BJ (cell line): ENCODE measurements at places on chromosomes 2 and 18. TPM values are rescaled to one million over a fixed set of nuclear protein-coding genes. Genes with fewer than 3 reads are reported as not detected.
A peak's percentile ranks its signal among the peaks of the same experiment; 100 is the strongest.

DNA sequence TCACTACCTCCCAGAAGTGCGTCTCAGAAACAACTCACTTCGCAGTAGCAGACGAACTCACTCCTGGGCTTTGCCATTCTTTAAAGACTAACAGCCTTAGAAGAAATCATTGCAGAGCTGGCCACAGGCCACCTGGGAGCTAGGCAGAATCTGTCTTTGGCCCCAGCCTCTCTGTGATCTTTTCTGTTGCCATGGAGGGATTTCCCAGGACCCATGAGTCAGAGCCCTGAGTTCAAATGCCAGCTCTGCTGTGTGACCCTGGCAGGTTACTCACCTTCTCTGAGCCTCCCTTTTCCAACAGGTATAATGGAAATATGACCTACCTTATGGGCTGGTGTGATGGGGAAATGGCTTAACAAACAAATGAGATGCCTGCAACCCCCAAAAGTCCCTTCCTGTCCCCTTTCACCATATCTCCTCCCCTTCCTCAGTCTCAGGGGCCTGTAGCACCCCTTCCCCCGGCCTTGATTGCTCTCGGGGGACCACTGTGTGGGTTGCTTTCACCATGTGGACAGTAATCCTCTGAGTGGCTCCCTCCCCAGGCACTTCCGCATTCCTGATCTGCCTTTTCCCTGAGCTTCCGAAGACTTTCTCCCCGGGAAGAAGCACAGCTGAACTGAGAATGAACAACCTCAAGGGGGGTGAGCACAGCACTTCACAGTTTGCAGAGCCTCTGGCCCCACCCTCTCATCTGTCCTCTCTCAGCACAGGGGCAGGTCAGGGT, 34.0 kb upstream of the SLC66A3 start:
- no peak for DNase-seq

DNA sequence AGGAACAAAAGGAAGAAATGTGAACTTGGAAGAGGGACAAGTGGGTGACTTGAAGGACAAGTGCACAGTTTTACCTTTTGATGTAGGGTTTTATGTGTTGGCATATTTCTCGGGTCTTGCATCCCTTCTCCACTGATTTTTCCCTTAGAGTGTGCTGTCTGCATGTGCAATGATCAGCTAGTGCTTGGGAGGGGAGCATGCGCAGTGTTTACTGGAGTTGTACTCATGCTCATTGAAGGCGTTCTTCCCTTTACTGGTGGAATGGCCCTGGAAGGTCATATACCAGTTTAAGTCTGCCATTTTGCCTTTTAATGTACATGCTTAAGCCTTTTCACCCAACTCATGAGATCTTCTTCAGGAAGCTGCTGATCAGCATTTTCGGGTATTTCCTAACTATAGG, 1168.0 kb downstream of the SUCLG1 start:
- DNase-seq = no peak

DNA sequence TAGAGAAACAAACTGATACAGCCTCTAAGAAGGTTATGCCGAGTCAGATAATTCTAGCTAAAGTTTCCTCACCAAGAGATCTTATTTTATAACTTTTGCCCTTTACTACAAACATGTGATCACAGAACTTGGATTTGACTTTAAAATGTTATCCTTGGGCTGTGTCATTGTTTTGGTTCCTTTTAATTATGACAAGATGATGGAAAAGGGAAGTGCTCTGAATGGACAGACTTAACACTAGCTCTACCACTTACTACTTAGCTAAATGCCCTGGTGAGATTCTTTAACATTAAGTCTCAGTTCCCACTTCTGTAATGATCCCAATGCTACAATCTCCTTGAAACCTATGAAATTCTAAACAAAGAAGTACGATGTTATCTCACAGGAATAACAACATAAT, 69.9 kb downstream of the RTTN start:
- no peak for DNase-seq

DNA sequence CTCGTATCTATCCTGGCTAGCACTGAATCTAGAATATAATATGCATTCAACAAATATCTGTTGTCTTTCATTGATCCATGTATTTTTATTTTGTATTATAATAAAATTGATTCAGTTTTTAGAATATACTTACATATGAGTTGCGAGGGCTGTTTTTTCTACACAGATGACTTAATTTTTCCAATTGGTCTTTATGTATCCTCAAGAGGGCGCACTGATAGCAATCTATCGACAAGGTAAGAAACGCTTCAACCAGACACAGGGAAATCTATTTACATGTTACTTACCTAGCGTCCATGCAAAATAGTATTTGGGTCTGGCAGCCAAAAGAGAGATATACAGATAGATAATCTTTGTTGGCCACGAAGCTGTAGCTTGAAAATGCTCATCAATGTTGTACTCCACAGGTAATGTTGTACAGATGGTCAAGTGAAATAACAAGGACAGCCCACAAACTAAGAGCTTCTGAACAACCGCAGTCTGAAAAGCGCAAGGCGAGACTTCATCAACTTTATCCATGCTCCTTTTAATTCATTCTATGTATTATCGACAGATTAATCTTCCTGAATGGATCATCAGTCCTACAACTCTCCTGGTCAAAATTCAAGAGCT, 35.5 kb upstream of the KIDINS220 start:
- DNase-seq = peak; percentile 11

- DNase-seq = no peak
Observed at GRCh38 chr2:191836853-191837769, 9.8 kb downstream of the CAVIN2 start.

DNA sequence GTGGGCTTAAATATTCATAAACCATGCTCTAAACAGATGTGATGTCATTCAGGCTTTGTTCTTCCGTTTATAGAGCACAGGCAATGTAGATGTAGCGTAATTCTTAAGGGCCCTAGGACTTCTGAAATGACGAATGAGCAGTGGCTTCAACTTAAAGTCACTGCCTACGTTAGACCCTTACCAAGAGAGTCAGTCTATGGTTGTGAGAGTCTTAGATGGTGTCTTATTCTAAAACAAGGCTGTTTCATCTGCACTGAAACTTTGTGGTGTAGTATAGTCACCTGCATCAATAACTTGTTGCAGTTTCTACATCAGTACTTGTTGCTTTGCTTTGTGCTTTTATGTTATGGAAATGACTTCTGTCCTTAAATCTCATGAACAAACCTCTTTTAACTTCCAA, 56.0 kb downstream of the PIK3C3 start:
- DNase-seq = no peak

- no peak for DNase-seq
Observed at GRCh38 chr2:27954221-27954673, 63.7 kb downstream of the BABAM2 start.

GRCh38 chr2:1613731-1614354, 130.5 kb downstream of the PXDN start:
- no peak for DNase-seq

GRCh38 chr2:138030459-138030858, 66.2 kb downstream of the HNMT start:
- DNase-seq = peak; percentile 19

- DNase-seq = no peak
Observed at GRCh38 chr2:150441784-150442183, 45.7 kb downstream of the RND3 start.

- no peak for DNase-seq
Observed at GRCh38 chr2:1070601-1071000, 120.0 kb downstream of the SNTG2 start.

DNA sequence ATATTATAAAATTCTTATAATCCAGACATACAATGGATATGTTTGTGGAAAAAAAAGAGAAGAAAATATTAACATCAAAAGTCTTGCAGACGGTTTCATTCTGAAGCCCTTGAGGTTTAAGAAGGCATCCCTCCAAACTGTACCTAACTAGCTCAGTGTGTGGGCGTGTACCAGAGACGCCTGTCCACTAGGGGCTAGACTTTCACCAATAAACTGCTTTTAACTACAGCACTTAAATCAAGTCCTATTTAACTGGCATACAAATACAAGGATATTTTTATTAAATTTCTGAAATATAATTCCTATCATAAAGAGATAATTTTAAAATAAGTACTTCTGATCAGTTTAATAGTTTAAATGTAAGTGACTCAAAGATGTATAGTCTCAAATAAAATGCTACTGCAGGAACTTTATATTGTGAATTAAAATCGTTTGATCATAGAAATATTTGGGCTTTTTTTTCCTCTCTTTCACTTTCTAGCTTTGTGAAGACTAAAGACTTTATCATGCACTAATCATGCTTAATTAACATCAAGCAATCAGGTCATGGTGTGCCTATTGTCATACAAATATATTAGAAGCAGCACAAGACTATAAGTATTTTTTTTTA, 437.7 kb downstream of the SATB2 start:
- DNase-seq = peak; percentile 13

GRCh38 chr18:74869904-74870863, 272.5 kb downstream of the ZNF407 start:
- DNase-seq = no peak

The TBR1 gene
- not detected in 2 replicates for polyA plus RNA-seq

The PSTPIP2 gene
- 5.9 and 7.2 TPM in 2 replicates for polyA plus RNA-seq

The RGPD3 gene
- polyA plus RNA-seq = 0.02 and 0.10 TPM in 2 replicates

The REG3G gene
- polyA plus RNA-seq = not detected in 2 replicates
